HT-29 (cell line): ENCODE measurements at places on chromosomes 13 and 19.

DNA sequence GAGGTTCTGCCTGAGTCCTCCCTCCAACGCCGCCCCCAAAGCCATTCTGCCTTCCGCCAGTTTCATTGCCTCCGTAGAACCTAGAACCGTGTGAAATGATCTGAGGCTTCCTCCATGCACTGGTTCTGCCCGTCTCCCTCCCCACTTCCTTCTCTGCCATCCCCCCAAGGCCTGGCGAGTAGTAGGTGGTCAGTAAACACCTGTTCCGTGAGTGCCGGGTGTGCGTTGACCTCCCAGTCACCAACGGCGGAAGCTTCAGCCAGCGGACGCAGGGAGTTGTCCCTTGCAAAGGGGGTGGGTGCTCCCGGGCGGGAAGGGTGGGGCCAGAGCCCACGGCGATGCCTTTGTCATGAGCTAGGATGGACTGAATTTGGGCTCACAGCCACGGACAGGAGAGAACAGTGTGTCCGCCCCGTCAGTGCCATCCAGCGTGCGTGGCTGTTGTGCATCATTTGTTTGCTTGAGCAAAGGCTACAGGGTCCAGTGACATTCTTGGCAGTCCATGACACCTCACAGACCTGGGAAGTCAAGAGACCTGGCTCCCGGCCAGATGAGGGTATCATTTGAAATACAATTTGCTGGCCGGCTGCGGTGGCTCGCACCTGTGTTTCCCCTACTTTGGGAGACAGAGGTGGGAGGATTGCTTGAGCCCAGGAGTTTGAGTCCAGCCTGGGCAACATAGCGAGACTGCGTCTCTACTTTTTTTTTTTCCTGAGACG is 43.1 kb downstream of the NFIC start:
- no peak for DNase-seq

- no peak for DNase-seq
These were observed at the start of gene POSTN for GRCh38 chr13:37598597-37598996. Gene POSTN, minus strand, starts transcription at chr13:37598768. Its CDS starts 42 bp downstream, at chr13:37598726.

- peak; percentile 66 for DNase-seq
These were observed 820 bp downstream of the EID2 start for GRCh38 chr19:39539165-39539517.

DNA sequence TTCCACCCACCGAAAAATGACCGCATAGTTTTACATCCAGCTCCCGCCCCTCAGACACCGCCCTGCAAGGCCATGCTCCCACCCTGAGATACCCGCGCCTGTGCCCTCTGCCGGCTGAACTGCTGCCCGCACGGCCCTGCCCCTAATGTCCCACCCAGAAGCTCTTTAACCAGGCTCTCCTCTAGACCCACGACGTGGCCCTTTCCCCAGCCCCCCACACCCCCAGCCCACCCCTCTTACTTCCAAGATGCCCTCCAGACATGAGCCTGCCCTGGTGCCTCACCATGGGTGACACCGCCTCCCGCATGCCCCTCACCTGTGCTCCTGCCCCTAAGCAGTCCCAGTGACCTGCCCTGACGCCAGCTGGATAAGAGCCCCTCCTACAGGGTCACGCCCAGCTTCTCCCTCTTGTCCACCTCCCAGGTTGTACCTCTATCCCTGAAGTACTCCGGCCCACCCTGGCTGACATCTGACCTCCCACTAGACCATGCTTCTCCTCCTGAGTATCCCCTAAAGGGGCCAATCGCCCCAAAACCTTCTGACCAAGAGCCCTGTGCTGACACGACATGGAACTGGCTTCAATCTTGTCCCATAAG is 51.2 kb downstream of the COLGALT1 start:
- DNase-seq: no peak

- DNase-seq: no peak
These were observed 87.6 kb upstream of the MLNR start for GRCh38 chr13:49132479-49133002.

DNA sequence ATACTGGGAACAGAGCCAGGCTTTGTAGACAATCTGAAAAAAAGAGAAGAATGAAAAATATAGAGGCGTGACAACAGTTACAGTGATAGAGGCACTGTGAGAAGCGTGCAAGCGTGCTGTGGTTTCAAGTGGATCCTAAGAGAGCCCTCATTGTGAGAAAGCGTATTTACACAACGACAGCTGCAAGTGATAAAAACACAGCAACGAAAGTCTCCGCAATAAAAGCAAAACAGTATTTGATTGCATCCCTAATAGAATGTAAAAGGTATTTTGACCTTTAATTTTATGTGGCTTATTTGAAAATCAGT is 642.7 kb upstream of the ARGLU1 start:
- DNase-seq: no peak

DNA sequence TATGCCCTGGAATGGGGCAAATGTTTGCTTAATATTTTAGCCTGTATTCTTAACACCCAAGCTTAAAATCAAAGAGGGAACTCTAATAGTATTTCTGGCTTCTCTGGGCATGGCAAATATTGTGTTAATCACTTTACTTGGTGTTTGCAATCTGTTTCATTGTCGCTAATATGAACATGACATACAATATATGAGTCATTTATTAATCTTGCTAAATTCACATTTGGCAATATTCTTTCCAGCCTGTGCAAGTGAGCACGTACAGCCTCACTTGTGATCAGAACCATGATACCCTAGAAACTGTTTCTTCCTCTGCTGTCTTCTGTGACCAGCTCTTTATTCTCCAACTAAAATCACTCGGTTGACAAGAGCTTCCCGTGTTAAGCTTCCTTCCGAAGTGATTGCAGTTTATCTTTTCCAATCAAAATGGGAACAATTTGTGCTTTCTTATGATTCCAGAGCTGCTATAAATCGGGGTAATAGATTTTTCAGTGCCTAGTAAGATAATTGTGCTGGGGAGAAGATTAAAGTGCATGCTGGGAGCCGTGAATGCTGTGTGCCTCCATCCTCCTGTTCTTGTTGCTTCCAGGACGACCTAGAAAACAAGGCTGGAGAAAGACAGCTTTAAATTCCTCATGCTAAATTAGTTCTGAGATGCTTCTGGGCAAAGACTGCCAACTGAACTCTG is 153.0 kb upstream of the TMTC4 start:
- no peak for DNase-seq

DNA sequence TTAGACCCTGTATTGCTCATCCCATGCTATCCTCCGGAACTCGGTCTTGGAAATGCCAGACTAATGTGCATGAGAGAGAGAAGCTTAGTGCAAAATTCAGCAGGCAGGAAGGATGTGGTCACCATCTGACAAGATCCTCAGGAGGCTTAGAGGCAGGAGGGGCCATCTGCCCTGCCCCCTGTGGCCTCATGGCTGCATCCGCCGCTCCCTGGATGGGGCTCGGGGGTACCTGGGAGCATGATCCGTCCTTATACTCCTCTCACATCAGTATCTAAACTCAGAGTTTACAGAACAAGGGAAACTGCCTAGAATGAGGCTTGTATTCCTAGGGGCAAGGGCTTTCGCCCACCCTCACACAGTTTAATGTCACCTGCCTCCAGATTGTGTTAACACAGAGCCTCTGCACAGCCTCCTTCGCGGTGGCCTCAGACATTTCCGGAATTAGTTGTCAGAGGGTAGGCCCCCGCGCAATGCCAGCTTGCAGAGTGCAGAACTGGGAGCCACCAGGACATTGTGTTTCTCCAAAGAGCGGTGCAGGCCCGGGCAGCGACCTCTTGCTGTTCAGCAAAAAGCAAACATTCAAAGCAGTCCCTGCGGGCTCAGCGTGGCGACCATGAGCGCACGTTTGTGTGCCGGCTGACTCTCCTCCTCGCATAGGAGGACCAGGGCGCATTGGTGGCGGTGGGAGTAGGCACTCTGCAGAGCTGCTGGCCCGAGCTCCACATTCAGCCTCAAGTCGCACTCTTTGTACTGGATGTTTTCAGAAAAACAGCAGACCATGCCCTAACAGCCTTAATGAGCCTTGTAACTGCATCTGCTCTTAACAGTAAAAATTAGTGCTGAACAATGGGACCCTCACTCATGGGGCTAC is 39.1 kb downstream of the GPR12 start:
- DNase-seq: no peak

- DNase-seq: peak; percentile 53
These were observed 20.1 kb upstream of the MYO16 start for GRCh38 chr13:108609353-108609752.

DNA sequence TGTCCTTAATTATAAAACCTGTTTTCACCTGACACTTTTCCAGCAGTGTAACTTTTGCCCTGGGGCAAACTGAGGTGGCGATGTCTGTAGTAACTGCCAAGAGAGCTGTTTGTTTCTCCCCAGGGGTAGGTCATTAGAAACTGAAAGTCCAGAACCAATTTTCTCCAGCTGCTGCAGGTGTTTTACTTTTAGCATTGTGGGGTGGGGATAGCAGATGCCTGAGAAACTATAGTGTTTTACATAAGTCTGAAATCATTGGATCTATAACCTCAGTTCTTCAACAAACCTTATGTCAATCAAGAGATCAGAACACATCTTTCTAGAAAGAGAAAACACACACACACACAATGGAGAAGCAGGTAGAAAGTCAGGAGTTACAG is 92.7 kb downstream of the LHFPL6 start:
- DNase-seq: no peak

GRCh38 chr13:102591988-102592781 is 4.6 kb upstream of the TPP2 start:
- peak; percentile 79 for DNase-seq

GRCh38 chr13:35850569-35850968 is 280.6 kb downstream of the DCLK1 start:
- no peak for DNase-seq

GRCh38 chr19:5850743-5851293 is 431 bp downstream of the FUT3 start:
- no peak for DNase-seq

DNA sequence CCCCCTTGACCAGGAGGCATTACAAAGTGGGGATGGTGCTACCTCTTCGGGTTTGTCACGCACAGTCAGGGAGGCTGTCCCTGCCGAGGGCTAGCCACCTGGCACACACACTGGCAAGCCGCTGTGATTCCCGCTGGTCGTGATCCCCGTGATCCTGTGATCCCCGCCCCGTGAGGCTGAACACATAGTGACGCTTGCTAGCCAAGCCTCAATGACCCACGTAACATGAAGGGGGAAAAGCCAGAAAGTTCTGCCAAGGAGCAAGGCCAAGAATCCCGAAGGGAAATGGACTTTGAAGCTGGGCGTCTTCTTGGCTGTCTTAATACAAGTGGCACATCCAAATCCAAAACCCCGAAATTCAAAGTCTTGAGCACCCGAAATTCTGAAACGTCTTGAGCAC is 13.7 kb downstream of the LDLR start:
- DNase-seq: no peak

DNA sequence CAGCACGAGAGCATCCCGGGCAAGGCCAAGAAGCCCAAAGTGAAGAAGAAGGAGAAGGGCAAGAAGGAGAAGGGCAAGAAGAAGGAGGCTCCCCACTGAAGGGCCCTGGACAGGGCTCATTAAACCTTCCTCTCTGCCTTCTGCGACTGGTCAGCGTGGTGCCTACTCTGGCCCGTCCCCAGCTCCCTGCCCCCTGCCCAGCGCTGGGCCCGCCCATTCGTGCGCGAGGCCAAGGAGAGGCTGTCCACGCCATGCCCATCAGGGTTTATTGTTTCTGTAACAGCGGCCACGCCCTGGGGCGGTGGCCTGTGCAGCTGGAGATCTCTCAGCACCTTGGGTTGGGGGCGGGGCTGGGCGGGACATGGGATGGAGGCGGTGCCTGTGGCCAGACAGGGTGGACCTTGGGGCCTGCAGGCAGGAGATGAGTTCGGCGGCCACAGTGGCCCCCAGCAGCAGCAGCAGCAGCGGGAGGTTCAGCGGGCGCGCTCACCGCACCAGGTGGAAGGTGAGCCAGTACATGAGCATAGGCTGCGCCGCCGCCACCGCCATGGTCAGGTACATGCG is 897 bp downstream of the C19orf33 start:
- DNase-seq: peak; percentile 100

DNA sequence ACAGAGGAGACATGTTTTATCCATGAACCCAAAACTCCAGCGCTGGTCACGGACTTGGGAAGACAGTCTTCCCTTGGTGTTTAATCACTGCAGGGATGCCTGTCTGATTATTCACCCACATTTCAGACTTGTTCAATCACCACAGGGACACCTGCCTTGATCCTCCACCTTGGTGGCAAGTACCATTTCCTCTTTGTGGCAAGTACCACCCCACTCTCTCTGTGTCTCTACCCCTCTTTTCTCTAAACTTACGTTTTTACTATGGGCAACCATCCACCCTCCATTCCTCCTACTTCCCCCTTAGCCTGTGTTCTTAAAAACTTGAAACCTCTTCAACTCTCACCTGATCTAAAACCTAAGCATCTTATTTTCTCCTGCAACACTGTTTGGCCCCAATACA is 16.8 kb downstream of the ZNF83 start:
- no peak for DNase-seq

DNA sequence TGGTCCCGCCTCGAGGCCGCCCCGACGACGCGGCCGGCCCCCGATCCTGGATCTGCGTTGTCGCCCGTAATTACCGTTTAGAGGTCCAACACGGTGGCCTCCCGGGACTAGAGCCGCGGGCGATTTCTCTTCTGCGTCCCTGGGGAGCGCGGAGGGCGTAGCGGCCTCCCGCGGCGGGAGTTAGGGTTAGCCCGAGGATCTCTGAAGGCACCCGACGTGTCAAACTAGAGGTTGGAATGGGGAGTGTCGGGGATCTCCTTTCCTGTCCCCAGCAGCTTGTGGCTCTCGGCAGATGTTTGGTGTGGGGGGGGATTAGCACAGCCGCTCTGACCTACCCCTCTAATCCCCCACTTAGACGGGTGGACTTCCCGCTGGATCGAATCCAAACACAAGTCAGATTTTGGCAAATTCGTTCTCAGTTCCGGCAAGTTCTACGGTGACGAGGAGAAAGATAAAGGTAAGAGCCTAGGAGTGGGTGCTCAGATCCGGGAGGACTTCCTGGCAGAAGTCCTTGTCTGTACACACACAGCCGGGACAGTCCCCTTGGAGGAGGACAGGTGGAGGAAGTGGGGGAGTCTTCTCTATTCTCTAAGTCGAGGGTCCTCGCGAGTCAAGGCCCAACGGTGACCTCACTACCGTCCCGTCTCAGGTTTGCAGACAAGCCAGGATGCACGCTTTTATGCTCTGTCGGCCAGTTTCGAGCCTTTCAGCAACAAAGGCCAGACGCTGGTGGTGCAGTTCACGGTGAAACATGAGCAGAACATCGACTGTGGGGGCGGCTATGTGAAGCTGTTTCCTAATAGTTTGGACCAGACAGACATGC is 581 bp downstream of the CALR start:
- peak; percentile 42 for DNase-seq

GRCh38 chr13:99322297-99323103 is 15.3 kb upstream of the GPR183 start:
- no peak for DNase-seq

GRCh38 chr13:21771075-21771474 is 100.2 kb downstream of the FGF9 start:
- DNase-seq: no peak

DNA sequence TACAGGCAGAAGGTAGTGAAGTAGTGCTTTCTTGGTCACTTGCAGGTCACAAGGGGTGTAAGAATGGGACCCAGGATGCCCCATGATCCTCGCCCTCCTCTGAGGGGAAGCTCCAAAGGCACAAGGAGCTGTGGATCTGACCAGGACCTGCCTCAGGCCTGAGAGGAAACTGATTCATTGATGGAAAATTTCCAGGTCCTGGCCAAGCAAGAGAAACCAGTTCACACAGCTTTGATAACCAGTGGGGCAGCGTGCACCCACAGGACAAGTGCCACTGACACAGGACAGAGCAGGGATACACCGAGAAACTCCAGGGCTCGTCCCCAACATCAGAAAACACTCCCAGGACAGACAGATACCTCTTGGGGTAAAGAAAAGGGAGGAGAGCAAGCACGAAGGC is 177.1 kb downstream of the RBM26 start:
- no peak for DNase-seq

GRCh38 chr13:75787249-75787928 is 151.3 kb downstream of the LMO7 start:
- DNase-seq: no peak
